ENCODE measurements at places on chromosomes 2 and 18. TPM values are rescaled to one million over a fixed set of nuclear protein-coding genes. Genes with fewer than 3 reads are reported as not detected.

DSG1 gene
- total RNA-seq: not detected

FKBP7 gene
- total RNA-seq: 2.7 TPM

ARHGAP28 gene
- 6.7 TPM for total RNA-seq

ESPNL gene
- not detected for total RNA-seq

DOK1 gene
- total RNA-seq: 1.2 TPM

DIPK1C gene
- 0.67 TPM for total RNA-seq

SOWAHC gene
- 0.86 TPM for total RNA-seq

ZDBF2 gene
- 14.3 TPM for total RNA-seq

GAD1 gene
- total RNA-seq: not detected

SMCHD1 gene
- total RNA-seq: 20.6 TPM

SNED1 gene
- 13.7 TPM for total RNA-seq
